Chondrocyte (in vitro differentiated cells): ENCODE measurements at places on chromosomes 2 and 18. TPM values are rescaled to one million over a fixed set of nuclear protein-coding genes. Genes with fewer than 3 reads are reported as not detected.

GRCh38 chr2:60780721-60781120 is 24.7 kb downstream of the PAPOLG start:
- H3K4me3 ChIP-seq = no peak overlapping the region
- no peak overlapping the region for H3K27ac ChIP-seq
- no peak for DNase-seq
- no peaks in the 10 kb centered on the region for H3K27me3 ChIP-seq
- peaks cover 17% of the 10 kb centered on the region for H3K4me1 ChIP-seq

- H3K36me3 ChIP-seq = peaks cover 1% of the 10 kb centered on the region
- no peak for DNase-seq
- no peak overlapping the region for H3K4me3 ChIP-seq
- H3K4me1 ChIP-seq = peaks cover 12% of the 10 kb centered on the region
- H3K27ac ChIP-seq = no peak overlapping the region
Observed at GRCh38 chr2:32688541-32688940, 60.7 kb downstream of the TTC27 start.

DNA sequence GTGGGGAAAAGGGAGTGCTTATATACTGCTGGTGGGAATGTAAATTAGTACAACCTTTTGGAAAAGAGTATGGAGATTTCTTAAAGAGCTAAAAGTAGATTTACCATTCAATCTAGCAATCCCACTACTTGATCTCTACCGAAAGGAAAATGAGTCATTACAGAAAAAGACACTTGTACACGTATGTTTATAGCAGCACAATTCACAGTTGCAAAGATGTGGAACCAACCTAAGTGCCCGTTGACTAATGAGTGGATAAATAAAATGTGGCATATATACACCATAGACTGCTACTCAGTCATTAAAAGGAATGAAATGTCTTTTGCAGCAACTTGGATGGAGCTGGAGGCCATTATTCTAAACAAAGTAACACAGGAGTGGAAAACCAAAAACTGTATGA is 29.5 kb downstream of the FLACC1 start:
- H3K27me3 ChIP-seq = no peaks in the 10 kb centered on the region
- no peak overlapping the region for H3K4me3 ChIP-seq
- H3K36me3 ChIP-seq = peaks cover 29% of the 10 kb centered on the region

GRCh38 chr2:179252423-179252822 is 12.2 kb downstream of the SESTD1 start:
- H3K27ac ChIP-seq = no peak overlapping the region
- peaks cover 5% of the 10 kb centered on the region for H3K36me3 ChIP-seq
- no peak for DNase-seq

DNA sequence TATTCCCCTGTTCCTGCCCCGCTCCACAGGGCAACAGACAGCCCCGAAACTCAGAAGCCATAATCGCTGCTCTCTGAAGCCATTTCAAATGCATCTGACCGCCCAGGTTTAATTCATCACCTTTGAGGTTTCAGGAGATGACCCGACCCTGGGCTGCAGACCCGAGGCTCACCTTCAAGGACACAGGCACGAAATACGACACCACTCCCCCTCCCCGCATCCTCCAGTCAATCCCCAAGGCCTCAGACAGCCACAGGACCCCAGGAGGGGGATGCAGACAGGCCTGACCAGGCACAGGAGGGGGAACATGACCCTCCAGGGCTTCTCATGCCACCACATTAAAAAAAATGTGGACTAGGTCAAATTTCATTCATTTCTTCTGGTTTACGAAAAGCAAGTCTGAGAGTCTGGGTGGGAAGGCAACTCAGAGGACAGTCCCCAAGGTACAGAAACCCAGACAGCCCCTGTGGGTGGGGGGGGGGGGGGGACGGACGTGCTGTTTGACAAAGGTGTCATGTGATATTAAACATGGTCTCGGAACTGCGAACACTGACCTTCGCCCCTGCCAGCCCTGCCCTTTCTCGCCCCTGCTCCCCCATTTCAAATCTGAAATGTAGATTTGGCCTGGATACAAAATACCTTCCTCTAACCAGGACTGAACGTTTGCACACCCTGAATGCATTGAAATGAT is 142.9 kb downstream of the BCL11A start:
- peaks cover 10% of the 10 kb centered on the region for H3K4me1 ChIP-seq
- H3K36me3 ChIP-seq = no peaks in the 10 kb centered on the region
- no peak overlapping the region for H3K4me3 ChIP-seq
- no peak overlapping the region for H3K27ac ChIP-seq

- H3K27ac ChIP-seq = peak overlapping the region; percentile 76
- no peak overlapping the region for H3K4me3 ChIP-seq
- no peak for DNase-seq
- no peaks in the 10 kb centered on the region for H3K36me3 ChIP-seq
- no peaks in the 10 kb centered on the region for H3K27me3 ChIP-seq
- peaks cover 17% of the 10 kb centered on the region for H3K4me1 ChIP-seq
Observed at GRCh38 chr18:50870138-50870845, 8.6 kb upstream of the ME2 start.

The TRABD2A gene
- 0.37 to 1.2 TPM (median 0.82 TPM) in 3 replicates for total RNA-seq
